Caco-2 (cell line): ENCODE measurements at places on chromosomes 3 and 15.

DNA sequence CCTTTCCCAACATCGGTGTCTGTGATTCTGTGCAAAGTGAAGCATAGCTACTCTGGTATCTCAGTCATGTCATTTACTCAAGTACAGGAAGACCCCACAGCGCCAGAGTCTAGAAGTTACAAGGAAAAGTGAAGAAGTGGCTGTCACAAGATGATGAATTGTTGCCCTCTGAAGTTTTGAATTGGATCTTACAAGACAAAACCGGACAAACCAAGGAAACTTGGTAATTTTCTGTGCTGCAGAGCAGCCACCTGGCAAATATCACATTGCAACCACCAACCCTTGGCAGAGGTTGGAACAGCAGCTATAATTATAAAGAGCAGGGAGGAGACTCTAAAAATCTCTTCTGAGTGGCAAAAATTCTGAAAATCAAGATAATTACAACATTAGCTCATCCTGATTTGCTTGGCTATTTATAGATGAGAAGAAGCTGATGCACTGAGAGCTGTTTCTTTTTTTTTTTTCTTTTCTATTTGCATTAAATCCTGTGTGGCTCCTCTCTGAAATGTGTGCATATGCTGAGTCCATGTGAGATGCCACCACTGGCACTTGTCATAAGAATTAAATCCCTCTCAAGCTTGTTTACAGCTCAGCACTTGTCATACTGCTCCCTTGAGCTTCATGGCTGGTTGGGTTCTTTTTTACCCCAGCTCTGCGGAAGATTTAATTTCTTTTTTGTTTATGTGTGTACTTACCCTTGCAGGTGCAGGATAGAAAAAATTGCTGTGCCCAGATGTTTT, 68.0 kb upstream of the MNS1 start:
- no peak for DNase-seq

DNA sequence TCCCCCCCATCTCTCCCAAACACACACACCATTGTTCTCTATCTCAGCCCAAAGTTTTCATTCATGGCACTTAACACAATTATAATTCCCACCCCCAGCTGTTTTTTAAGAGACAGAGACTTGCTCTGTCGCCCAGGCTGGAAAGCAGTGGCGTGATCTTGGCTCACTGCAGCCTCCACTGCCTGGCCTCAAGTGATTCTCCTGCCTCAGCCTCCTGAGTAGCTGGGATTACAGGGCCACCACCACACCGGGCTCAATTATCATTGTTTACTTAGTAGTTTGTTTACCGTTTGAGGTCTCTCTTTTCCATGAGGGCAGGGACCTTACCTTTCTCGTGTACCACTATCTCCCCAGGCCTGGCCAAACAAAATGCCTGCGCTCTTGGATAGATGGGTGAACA, 79.8 kb upstream of the RAD18 start:
- no peak for DNase-seq

GRCh38 chr3:32411442-32411841, 19.8 kb downstream of the CMTM7 start:
- no peak for DNase-seq

DNA sequence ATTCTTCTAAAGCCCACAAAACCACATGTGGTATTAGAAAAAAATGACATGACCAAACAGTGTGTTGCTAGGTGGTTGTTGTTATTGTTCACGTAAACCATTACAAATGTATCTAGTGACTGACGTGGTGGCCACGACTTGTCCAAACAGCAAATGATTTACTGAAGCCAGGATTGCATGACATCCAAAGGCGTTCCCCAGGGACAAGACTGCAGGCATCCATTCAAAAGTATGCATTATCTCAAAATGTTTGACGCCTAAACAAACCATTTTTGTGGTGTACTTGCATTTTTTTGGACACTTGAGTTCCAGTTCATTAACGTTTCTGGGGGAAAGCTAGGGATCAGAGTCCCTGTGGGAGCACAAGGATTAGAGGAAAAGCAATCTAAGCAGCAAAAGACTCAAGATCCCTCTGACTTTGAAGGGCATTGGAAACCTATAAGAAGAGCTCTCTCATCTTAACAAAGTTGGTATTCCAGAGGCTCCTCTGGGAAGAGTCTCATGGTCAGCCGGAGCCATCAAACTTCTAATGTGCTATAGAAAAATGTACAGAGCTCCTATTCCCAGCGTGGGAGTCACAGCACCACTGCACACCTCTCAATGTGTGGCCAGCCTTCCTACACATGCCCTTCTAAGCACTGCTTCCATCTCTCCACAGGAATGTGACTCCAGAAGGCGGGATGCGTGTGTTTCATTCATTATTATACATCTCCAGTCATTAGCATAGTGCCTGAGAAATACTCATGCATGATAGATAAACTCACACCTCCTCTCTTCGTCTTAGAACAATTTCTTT, 62.9 kb downstream of the FBN1 start:
- no peak for DNase-seq

DNA sequence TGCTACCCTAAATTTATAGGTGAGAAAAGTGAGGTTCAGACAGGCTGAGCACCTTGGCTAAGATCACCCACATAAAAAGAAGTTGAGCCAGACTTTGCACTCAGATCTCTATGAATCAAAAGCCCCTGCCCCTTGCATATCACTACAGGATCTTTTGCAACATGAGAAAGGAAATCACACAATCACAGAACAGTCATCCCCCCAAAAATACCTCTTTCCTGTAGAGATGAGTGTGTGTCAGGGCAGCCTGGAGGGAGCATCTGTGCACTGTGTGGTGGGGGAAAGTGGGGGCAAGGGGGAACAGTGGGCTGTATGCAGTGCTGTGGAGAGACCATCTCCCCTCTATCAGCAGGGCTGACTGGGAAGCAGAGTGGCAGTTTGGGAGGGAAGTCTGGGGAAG, 46.6 kb downstream of the EPHB3 start:
- no peak for DNase-seq

GRCh38 chr3:13174011-13174802, 101.0 kb upstream of the IQSEC1 start:
- no peak for DNase-seq

DNA sequence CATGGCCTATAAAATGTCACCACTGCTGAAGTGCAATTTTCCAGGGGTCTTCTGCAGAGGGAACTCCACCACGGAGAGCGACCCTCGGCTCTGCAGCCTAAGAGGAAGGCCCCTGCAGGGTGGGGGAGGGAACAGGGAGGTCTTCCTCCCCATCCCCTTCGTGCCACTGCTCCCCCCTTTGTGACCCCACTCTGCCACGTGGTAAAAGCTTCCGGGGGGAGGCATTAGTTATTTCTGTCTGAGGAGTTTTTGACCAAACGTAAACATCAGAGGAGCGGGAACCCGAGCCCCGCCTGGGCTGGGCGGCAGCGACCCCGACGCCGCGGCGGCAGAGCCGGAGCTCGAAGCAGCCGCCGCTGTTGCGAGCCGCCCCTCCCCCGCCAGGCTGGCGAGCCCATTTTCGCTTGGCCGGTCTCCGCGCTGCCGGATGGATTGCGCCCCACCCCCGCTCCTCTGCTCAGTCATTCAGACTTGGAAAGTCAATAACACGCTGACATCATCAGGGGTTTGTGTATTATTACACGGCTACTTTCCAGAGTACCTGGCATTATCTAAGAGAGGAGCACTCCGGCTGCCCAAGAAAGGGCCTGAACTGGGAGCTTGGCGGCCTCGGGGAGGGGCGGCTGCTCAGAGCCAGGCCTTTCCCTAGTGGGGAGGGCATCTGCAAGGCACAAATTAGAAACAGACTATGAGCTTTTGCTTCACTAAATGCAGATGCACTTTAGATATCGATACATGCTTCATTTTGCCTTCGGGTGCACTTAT, 162.5 kb upstream of the TBL1XR1 start:
- peak; percentile 94 for DNase-seq

- peak; percentile 18 for DNase-seq
These were observed 8.7 kb downstream of the MYL3 start for GRCh38 chr3:46854555-46854991.

- DNase-seq, result no peak
These were observed 155.3 kb upstream of the SLCO3A1 start for GRCh38 chr15:91698241-91698640.

- no peak for DNase-seq
These were observed 296.8 kb upstream of the CHRM5 start for GRCh38 chr15:33671456-33671855.

DNA sequence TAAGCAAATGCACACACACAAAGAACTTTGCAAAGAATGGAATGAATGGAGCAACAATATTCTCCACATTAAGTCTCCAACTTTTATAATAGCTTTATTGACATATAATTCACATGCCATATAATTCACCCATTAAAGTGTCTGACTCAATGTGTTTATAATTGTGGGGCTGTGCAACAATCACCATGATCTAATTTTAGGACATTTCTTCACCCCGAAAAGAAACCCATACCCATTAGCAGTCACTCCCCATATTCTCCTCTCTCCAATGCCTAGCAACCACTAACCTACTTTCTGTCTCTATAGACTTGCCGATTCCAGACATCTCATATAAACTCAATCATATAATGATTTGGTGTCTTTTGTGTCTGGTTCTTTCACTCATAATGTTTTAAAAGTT, 22.6 kb downstream of the VGLL4 start:
- no peak for DNase-seq

- DNase-seq, result no peak
These were observed 40.4 kb downstream of the CCDC33 start for GRCh38 chr15:74276560-74276959.

GRCh38 chr3:14791343-14791945, 27.3 kb upstream of the FGD5 start:
- DNase-seq, result peak; percentile 80

- DNase-seq, result peak; percentile 10
These were observed 22.9 kb upstream of the CCNL1 start for GRCh38 chr3:157182879-157183278.

GRCh38 chr3:140203510-140203909, 268.5 kb downstream of the CLSTN2 start:
- no peak for DNase-seq

DNA sequence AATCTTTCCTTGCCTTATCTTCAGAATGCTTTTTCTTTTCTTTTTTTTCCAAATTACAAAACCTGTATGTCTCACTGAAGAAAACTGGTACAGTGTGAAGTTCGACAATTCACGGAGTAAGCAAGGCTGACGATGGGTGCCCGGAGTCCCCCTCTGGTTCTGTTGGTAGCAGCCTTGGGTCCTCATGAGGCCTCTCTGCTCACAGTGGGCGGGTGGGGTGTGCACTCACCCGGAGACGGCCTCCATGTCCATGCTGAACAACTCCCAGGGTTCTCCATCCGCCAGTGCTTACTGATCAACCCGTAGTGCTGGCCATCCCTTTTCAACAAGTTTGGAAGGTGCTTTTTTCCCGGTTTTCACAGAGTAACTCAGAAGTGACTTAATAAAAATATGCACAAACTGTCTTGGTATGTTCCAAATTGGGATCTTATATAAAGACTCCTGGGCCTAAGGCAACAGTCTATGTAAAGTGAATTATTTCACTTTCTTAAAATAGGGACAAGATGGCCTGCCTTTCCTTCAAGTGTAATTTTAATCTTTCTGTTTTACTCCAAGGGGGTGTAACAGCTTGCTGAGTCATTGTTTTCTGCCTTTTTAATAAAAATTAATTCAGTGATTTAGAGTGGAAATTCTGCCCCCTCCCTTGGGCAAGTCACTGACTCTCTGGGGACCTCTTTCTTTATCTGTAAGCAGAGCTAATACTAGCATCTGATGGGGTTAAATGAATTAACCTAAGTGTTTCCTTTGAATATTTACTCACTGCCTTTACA, 23.7 kb downstream of the LRRK1 start:
- no peak for DNase-seq

DNA sequence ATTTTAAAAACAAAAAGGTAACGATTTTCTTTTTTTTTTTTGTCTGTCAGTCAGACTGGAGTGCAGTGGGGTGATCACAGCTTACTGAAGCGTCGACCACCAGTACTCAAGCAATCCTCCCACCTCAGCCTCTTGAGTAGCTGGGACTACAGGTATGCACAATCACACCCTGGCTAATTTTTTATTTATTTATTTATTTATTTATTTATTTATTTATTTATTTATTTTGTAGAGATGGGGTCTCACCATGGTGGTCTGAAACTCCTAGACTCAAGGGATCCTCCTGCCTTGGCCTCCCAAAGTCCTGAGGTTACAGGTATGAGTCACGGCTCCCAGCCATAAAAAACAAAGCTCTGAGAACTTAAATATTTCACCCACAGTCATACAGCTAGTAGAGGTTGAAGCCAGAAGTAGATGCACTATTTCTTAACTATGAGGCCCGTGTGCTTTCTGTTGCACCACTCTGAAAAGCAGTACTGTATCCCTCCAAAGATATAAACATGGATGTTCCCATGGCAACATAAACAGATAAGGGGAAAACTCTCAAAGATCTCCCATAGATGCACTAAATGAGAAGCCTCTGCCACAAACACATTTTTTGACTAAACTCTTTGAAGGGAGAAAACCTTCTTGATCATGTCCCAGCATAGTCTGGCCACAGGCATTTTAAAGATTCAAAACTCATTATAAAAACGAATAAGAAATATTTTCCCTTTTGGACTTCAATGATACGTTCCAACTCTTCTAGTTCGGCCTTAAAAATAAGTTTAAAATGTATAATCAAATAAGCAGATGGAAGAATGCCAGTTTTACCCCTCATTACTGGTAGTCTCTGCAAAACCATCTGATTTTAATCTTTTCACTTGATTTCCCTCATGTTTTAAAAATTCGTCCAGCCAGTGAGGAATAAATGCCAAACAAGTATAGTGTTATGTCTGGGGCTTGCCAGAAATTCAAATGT, 162.3 kb upstream of the ARHGEF26 start:
- DNase-seq, result no peak

DNA sequence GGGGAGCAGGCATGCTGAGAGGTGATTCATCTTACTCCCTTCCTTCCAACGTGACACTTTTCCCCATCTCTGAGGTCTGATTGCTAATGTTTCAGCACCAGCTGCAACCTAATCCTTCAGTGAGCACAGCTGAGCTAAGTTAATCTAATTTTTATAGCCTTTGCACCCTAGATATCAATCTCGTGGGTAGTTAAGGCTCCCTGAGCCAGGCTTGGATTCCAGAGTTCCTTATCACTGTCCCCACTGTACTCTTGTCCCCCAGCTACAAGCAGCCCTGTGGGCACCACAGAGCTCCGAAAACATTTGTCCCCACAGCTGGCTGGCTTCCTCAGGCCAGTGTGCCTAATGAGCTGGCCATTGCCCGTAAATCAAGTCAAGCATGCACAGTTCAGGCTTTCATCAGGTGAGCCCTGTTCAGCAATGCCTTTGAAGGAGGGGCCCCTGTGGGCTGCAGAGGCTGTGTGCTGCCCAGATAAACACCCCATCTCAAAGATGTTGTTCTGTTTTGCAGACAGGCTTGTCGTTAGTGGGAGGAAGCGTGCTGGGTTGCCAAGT, 376.9 kb upstream of the RASGRP1 start:
- DNase-seq, result no peak

GRCh38 chr15:32636410-32636809, 5.1 kb upstream of the SCG5 start:
- no peak for DNase-seq

- DNase-seq, result no peak
These were observed 2.4 kb downstream of the PARP3 start for GRCh38 chr3:51944451-51945021.
